ENCODE measurements at places on chromosomes 7 and 10.

- no peak for DNase-seq
Observed at GRCh38 chr7:47992446-47992845, 13.0 kb upstream of the HUS1 start.

DNA sequence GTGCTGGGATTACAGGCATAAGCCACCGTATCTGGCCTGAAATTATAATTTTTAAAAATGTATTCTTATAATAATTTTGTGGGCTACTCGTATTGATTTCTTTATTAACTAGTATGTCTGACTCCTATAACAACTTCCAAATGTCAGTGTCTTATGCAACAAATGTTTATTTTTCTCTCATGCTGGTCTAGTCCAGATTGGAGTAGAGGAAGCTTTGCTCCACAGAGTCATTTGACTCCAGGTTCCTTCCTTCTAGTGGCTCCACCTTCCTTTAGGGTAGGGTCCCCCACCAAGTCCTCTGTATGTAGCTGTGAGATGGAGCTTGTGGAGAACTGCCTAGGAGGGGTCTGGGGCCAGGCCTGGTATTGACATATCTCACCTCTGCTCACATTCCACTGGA lies 8.7 kb downstream of the CEP55 start:
- DNase-seq = no peak

DNA sequence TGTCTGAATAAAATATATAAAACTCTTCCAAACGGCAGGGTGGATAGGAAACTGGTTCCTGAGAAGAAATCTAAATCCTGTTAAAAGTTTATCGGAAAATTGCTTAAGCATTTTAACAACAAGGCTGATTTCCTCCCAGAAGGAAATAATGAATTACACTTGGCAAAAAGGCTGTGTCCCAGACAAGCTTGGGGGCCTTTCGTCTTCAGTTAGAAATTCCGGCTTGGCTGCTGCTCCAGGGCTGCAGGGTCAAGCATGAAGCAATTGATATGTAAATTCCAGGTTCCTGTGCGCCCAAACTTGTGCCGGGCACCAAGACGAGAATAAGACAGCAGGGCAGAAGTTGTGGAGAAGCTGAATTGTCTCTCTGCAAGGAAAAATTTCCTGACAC lies 38.0 kb upstream of the LBX1 start:
- no peak for DNase-seq

DNA sequence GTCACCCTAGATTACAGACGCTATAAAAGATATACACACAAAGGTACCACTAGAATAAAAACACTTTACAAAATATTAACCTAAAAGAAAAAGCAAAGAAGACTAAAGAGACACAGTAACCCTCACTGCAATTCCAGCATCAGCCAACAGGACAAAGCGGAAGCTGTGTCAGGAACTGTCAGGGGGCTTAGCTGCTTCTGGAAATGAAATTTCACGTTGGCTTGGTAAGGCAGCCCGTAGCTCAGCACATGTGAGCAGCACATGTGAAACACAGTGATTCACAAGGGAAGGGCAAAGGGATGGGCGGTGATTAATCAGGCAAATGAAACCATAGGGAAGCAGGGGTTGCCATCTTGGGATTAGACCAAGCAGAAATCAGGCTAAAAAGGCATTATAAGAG lies 195.4 kb downstream of the MGMT start:
- no peak for DNase-seq

- no peak for DNase-seq
Observed at GRCh38 chr7:26627891-26628341, 236.5 kb downstream of the SKAP2 start.

- DNase-seq = no peak
Observed at GRCh38 chr10:82922755-82923154, 1047.8 kb downstream of the NRG3 start.

- DNase-seq = no peak
Observed at GRCh38 chr10:86642499-86642898, 11.8 kb upstream of the OPN4 start.

DNA sequence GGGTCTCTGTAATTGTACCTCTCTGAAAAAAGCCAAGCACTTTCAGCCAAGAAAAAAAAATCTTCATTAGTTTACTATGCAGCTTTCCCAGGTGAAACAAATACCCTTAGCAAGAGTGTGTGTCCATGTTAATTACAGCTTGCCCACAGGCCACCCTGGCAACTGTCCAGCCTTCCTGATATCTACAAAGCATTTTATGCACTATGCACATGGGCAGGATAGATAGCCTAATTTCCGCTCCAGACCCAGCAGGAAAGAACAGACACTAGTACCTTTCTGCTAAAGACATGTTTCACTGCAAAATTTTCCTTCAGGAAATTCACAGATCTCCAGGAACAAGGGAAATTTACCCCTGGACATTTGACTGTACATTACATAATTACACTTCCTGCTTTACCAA lies 24.4 kb downstream of the CACNA2D1 start:
- no peak for DNase-seq

- DNase-seq = no peak
Observed at GRCh38 chr7:41130561-41131236, 572.2 kb downstream of the INHBA start.

GRCh38 chr10:3782451-3783315 lies 2.3 kb downstream of the KLF6 start:
- no peak for DNase-seq

- no peak for DNase-seq
Observed at GRCh38 chr7:12032146-12032545, 178.9 kb upstream of the TMEM106B start.

GRCh38 chr10:3820255-3820654 lies 35.2 kb upstream of the KLF6 start:
- DNase-seq = no peak

- DNase-seq = no peak
Observed at GRCh38 chr10:93746844-93747284, 10.9 kb upstream of the LGI1 start.

- DNase-seq = no peak
Observed at GRCh38 chr7:51188987-51189386, 127.6 kb downstream of the COBL start.

DNA sequence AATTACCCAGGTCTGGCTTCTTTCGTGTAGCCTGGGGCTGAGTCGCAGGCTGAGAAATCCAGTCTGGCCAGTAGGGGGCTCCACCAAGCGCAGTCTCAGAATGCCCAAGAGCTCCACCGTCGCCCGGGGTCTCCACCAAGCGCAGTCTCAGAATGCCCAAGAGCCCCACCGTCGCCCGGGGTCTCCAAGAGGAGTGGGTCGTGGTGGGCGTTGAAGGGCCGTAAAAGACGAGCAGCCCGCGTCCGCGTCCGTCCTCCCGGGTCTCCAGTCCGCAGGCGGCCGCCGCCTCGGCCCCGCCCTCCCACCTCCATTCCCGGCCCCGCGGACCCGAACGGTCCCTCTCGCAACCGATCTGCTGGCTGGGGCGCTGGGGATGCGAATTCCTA lies 892 bp upstream of the ZYX start:
- peak; percentile 87 for DNase-seq

GRCh38 chr7:46848944-46849343 lies 733.0 kb downstream of the TNS3 start:
- DNase-seq = no peak

GRCh38 chr7:52168085-52168484 lies 851.5 kb upstream of the COBL start:
- DNase-seq = no peak

DNA sequence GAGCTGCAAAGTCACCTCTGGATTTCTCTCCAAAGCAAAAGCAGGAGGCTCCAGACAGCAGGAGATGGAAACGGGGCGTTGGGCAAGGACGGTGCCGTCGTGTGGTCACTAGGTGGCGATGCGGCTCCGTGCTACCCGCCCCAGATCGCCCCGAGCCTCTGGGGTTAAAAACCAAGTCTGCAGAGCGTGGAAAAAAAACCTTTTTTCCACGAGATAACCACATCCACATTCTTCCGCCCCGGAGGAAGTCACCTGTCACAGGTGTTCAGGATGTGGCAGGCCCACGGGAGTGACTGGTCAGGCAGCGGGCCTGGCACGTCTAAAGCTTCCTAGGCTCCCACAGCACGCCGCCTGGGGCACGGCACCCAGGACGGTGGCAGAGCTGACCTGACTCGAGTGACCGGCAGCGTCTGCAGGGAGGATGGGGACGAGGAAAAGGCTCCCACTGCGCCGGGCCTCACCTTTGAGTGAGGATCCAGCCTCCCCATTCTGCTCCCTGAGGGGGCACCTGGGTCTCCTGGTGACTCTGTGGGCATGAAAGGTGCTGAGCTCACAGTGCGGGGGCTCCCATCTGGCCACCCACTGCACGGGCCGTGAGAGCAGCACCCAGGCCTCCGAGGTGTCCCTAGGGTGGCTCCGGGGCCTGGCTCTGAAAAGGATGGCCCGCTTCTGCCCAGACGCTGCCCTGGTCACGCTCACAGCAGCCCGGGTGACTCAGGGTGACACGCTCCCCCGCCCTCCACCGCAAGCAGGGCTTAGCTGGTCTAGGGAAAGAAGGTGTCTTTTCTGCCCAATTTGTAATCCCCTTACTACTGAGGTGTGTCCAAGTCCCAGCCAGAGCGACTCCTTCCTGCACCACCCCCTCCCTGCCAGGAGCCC lies 71.3 kb upstream of the TNRC18 start:
- DNase-seq = no peak

- no peak for DNase-seq
Observed at GRCh38 chr10:70563230-70563629, 39.3 kb downstream of the PRF1 start.

GRCh38 chr10:114058297-114058696 lies 14.6 kb downstream of the ADRB1 start:
- DNase-seq = no peak

- no peak for DNase-seq
Observed at GRCh38 chr10:112834751-112835181, 115.3 kb upstream of the TCF7L2 start.

DNA sequence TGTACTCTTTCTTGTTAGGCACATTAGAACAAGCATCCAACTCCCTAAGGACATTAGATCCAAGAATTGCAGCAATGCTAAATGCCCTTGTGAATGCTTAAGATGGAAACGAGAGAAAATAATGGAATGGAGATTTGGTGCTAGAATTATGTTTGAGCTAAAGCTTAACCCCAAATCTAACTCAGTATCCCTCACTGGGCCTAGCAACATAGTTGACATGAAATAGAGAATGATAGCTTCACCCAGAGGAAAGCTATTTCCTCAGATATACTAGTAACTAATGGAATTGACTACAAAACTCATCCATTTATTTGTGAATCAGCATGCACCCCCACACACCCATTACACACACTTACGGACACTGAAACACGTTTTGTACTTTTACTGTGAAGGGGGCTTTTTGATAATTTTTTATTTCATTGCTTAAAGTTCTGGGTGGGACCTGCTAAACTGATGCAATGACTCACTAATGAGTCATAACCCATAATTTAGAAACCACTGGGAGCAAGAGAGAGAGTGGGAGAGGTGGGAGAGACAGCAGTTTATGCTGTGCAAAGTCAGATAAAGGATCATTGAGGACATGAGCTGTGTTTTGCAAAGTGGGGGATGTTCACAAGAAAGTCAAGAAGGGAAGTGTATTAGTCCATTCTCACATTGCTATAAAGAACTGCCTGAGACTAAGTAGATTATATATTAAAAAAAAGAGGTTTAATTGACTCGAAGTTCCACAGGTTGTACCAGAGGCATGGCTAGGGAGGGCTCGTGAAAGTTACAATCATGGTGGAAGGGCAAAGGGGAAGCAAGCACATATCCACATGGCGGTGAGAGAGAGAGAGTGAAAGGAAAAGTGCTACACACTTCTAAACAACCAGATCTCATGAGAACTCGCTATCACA lies 382.7 kb downstream of the SFMBT2 start:
- no peak for DNase-seq

- no peak for DNase-seq
Observed at GRCh38 chr7:151249732-151250072, 1.2 kb upstream of the SMARCD3 start.

DNA sequence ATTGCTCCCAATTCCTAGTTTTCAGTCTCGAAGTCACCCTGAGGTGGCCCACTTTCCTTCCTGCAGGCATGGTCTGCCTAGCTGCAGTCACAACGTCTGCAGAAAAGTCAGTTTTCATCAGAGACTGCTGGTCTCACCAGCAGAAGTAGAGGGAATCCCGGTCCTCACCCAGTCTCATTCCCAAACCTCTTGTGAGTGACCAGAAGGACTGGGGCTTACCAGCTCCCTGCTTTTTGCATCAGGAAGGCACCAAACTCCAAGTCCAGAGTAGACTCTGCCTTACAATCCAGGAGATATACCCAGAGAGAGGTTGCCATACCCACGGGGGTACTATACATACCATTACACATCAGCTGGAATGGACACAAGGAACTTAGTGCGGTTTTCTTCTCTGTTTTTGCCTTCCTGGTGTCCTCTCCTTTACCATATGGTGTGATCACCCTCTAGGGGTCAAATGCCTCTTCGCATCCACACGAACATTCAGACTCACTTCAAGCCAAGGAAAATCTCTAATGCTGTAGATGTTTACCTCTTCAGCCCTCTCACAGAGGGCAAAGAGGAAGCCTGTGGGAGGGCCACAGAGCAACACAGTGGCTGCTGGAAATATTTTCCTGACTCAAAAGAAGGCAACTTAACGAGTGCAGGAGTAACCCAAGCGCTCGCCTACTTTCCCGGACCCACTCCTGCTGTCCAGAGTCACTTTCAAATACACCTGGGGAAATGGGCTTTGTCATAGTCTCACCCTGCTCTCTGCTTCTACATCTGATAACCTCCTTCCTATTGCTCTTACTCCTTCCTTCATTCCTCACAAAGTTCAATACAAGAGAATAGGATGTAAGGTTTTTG lies 220.9 kb downstream of the C7orf25 start:
- DNase-seq = no peak

DNA sequence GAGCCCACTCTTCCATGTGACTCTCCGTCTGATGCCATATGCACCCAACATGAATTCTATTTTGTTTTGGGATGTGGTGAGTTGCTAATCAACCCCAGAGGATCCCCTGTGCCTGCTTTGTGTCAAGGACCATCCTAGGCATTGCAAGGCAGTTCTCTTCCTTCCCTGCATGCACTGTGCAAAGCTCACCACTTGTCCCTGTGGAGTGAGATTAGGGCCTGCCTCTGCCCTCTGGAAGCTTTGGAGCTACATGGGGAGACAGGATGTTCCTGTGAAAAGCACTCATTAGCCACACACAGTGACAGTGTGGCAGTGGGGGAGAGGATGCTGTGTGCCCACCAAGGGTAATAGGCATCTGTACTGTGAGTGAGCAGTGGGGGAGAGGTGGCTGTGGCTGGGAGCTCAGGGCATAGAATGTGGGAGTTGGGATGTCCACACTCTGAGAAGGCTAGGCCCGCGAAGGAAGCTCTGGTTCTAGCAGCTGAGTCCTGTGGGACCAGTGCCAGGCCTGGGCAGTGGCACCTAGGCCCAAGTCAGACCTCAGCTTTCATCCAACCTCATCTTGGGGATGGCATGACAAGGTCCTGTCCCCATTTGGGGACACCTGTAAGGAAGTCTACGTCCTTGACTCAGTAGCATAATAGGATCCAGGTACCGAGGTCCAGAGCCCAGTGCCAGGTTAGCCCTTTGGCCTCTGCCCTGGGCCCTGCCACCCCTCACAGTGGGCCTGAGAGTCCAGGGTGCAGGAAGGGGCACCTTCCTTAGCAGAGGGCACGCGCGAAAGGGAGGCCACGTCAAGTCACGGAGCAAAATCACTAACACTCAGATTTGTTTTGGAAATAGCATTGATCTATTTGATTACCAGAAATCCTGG lies 6.6 kb downstream of the ADRA2A start:
- DNase-seq = no peak
